ENCODE measurements at places on chromosomes 1 and 21.

- DNase-seq: no peak
These were observed 290.4 kb downstream of the KCNT2 start for GRCh38 chr1:196317535-196318522.

DNA sequence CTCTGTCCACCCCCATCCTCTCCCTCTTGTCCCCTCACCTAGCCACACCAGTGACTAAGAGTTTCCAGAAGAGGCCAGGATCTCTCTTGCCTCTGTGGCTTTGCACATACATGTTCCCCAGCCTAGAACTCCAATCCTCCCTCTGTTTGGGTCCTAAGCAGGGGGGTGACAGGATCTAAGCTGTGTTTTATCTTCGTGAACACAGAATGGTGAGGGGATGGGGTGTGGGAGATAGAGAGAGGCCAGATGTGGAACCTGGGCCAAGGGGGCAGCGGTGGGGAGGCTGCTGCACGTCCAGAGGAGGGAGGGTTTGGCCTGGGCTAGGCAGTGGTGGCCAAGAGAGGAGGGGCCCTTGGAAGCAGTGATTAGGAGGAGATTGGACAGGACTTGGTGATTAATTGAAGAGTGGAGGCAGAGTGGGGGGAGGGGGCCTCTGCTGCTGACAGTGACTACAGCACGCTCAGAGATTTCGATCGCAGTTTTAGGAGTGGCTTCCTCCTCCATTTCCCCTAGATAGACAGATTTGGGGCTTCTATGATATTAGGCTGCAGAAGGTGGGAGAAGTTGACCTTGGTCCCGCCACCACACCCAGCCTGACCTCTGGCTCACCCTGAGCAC, 17.1 kb upstream of the ADGRB2 start:
- DNase-seq: no peak

DNA sequence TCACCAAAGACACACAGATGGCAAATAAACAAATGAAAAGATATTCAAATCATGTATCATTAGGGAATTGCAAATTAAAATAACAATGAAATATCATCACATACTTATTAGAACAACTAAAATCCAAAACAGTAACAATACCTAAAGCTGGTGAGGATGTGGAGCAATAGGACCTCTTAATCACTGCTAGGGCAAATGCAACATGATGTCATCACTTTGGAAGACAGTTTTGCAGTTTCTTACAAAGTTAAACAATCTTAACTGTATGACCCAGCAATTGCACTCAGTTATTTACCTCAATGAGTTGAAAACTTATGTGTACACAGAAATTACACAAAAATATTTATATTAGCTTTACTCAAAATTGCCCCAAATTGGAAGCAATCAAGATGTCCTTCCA, 47.3 kb downstream of the SELENOF start:
- no peak for DNase-seq

DNA sequence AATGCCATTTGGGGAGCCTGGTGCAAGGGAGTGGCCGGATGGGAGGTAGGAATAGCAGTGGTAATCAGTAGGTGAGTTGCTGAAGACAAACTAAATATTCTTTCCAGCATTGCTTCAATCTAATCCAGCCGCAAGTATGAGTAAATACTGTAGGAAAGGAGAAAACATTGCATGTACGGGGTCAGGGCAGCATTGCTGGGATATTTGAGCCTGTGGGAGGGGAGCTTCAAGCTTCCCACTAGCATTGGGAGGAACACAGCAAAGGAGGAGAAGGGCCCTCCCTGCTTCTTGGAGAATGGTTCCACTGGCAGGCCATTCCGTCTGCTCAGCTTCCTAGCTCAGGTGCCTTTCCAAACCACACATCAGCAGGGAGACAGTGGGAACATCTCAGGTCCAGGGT, 15.2 kb downstream of the CAPN2 start:
- DNase-seq: no peak

DNA sequence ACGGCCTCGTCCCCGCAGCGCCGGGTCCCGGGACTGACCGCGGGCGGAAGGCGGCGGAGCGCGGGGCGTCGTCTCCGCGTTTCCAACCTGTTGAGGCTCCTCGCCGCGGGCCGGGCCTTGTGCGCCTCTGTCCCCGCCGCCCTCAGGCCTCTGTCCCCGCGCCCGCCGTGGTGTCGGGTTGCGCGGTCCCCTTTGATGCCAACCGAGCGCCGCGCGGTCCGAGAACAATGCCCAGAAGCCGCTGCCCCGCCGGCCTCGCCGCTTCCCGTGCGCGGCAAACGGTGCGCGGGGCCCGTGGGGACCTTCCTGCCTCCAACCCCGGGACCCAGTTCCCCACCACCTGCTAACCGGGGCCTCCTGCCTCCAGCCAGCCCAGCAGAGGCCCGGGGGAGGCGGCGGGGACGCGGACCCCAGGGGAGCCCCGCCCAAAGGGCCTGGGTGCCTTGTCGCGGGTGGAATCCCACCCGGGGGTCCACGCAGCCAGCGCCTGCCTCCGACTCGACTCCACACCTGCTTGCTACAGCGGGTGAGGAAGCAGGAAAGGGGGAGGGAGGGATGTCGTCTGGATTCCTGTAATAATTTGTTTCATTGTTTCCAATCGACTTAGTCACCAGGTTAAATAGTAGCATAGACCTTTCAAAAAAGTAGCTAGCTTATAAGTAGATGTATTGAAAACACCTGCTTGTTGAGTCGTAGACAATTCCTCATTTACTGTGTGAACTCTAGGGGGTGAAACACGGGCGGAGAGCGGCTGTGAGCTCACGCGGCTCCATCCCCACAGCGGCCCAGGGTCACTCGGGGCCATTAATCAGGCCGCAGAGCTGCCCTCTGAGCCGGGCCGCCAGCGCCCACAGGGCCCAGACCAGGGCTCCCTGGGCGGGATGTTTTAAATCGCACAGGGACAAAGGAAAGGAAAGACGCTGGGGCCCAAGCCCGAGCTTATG, 1.1 kb downstream of the COL18A1 start:
- no peak for DNase-seq

GRCh38 chr21:45636951-45637646, 6.4 kb upstream of the PCBP3 start:
- DNase-seq: no peak

GRCh38 chr1:193264313-193265065, 78.1 kb upstream of the B3GALT2 start:
- no peak for DNase-seq

DNA sequence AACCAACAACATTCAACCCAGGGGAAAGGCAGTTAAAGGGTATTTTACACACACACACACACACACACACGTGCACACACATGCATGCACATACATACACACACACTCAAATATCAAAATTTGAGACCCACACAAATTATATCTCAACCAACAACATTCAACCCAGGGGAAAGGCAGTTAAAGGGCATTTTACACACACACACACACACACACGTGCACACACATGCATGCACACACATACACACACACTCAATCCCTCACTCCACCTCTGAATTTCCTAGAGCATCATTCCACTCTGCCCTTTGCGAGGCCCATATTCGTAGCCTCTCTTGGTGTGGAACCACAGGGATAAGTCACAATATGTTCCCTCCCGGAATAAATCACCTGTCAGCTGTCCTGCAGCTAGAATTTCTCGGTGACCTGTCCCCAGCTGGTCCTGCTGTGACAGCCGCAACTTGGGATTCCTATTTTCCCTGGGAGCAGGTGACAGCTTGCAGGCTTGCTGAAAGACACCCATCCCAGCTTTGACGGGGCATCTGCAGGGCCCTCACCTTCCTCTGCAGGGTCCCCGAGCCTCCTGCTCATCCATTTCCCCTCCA, 122.7 kb downstream of the PSMG1 start:
- DNase-seq: no peak

All from NCI-H187 treated with DMSO at 0.1 percent for 48 hours (cell line).